Astrocyte of the cerebellum (primary cell): ENCODE measurements at places on chromosomes 3 and 15.

DNA sequence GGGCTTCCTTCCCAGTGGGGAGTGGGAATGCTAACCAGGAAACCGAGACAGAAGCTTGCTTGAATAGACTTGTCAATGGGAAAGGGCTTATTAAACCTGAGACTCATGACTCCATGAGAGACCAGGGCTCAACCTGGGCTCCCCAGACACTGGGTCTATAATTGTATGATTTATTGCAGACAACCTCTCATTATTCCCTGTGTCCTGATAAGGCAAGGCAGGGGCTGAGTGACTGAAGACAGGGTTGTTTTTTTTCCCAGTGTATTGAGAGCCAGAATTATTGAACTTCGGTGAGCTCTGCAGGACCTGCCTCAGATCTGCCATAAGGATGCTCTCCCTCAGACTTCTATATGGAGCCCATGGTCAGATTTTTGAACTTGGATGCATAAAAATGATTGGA is 79.5 kb upstream of the KLHL25 start:
- no peak for DNase-seq

- no peak for DNase-seq
Observed at GRCh38 chr3:48088056-48088748, 72.0 kb upstream of the MAP4 start.

DNA sequence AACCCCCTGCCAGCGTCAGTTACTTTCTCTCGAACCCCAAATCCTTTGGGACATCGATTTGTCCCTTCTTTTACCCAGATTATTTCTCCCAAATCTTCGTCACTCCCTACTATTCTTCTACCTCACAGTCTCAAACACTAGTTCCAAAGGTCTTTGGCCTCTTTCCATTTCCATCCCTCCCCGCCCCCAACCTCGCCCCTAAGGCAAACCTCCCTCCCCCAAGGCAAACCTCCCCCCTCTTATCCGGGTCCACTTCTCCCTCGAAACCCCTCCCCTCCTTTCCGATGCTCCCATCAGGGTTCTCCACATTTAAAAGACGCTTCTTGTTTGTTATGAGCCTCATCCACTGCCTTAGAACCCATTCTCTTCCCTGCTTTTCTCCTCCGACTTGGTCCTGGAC is 583 bp downstream of the EAF1 start:
- no peak for DNase-seq

GRCh38 chr15:101394654-101395053 is 94.9 kb downstream of the PCSK6 start:
- no peak for DNase-seq

DNA sequence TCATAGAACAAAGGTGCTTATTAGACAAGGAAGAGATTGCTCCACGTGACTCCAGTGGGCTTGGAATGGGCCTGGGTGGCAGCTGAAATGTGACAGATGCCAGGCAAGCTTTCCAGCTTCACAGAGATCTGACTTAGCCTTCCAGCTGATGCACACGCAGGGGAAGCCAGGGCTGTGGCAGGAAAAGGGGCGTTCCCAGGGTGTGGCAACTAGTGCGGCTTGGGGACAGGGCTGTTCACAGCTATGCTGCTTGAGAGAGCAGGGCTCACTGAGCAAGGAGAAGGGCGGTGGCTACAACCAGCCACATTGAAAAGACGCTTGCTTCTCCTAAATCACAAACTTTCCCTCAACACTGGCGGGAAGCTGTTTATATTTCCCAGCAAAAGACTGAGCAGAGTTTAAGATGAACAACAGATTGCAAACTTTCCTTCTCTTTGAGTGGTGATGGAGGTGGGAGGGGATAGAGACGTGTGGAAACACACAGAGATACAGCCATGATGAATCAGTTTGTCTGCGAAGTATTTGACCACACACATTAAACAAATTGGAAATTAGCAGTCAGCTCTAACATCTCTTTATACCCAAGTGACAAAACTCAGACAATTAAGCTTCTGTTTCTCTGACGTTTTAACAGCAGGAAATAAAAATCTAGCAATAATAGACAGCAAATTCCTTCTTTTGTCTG is 127.5 kb downstream of the BDH1 start:
- no peak for DNase-seq

DNA sequence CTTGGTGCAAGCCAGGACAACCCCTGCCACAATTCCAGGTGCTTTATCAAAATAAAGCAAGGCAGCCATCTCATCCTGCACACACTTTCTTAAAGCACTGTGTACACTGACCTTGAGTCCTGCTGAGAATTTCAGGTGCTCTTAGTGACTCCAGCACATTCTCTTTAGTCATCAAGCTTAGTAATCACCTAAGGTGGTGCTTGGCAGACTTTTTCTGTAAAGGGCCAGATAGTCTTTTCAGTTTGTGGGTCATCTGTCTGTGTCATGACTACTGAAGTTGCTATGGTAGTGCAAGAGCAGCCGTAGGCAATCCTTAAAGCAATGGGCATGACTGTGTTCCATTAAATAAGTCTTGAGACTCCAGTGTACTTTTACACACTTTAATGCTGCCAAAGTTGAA is 36.4 kb downstream of the RIOX2 start:
- no peak for DNase-seq

DNA sequence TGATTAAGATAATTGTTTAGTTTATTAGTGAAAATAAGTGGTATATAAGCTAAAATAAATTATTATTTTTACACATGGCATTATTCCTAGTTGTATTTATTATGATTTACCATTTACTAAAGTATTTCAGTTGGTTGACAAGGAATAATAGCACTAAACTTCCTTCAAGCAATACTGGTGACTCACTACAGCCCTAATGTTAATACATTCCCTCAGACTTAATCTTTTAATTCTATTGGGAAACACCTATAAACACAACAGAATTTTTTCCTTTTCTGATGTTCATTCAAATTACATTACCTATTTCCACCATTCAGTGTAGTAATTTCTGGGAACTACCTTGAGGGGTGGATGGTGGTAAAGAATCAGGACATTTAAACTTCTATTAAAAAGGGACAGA is 264.0 kb downstream of the TIGIT start:
- DNase-seq: no peak

- DNase-seq: no peak
Observed at GRCh38 chr3:61821823-61822251, 260.5 kb downstream of the PTPRG start.

DNA sequence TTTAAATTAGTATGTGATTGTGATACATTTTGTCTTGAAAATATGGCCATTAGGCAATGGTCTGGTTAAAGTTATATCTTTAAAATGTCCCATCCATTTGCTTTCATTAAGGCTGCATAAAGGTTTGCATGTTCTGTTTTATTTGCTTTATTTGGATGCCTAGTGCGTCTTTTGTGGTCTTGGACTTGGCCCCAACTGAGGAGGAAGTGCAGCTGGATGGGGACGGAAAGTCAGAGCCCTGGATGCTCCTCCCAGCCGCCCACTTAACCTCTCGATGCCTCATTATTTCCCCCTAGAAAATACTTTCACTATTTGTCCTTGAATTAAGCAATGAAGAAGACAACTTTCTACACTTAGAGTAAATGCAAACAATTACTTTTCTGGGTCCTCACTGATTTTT is 898.2 kb downstream of the MCTP2 start:
- DNase-seq: no peak

- DNase-seq: no peak
Observed at GRCh38 chr3:188417271-188417696, 263.3 kb downstream of the LPP start.

DNA sequence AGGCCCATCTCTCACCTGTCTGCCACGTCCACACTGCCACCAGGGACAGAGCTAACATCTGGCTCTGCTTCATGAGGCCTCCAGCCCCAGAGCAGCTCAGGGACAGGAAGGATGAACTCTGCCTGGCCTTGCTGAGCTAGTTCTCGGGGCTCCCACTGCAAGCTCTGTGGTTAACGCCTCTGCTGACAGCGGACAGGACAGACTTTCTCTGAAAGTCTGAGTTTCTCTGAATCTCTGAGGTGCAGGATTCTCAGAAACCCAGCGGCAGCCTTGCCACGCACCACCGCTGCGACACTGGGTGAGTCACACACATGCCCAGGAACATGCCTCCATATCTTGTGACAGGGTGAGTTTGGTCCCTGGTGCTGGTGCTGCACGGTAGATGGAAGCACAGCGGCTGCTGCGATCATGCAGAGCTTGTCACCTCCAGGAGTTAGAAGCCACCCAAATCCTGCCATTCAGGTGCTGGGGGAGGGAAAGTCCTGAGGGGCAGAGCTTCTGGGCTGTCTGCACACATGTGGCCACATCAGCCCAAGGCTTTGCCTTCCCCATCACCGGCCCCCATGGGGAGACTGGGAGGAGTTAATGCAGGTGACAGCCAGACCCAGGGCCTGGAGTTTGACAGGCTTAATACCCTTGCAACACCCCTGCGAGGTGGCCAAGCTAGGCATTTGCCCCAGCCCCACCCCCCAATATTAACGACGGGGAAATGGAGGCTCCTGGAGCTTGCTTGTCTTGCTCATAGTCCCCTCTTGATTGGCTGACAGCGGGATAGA is 267.0 kb downstream of the PLCL2 start:
- no peak for DNase-seq

GRCh38 chr3:45066109-45066801 is 40.2 kb downstream of the CLEC3B start:
- DNase-seq: no peak

- DNase-seq: no peak
Observed at GRCh38 chr3:37590328-37591079, 271.2 kb upstream of the CTDSPL start.

DNA sequence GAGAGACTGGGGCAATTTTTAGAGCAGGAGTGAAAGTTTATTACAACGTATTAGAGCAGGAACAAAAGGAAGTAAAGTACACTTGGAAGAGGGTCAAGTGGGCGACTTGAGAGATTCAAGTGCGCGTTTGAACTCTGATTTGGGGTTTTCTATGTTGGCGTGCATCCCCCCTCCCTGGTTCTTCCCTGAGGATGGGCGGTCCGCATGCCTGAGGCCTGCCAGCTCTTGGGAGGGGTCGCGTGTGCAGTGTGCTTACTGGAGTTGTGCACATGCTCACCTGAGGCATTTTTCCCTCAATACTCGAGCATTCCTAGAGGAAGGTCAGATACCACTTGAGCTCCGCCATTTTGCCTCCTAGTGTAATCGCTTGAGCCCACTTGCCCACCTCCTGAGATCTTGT is 10.4 kb upstream of the CHAC1 start:
- DNase-seq: no peak

- DNase-seq: no peak
Observed at GRCh38 chr3:63064209-63064755, 189.1 kb upstream of the CADPS start.

DNA sequence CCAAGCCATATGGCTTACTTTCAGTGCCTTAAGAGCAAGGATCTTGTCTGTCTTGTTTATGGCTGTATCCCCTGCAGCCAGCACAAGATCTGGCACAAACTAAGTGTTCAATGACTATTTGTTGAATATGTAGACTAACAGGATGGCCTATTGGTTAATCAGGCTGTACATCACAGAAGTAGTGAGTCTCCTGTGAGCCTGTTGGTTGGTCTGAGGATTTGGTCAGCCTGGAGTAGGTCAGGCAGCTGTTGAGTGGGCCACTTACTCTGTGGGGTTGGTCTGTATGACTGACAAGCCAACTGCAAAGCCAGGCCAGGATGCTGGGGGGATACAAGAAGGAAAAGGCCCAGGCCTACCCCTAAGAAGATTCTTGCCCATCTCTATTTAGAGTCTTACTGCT is 33.4 kb upstream of the CILP start:
- no peak for DNase-seq

DNA sequence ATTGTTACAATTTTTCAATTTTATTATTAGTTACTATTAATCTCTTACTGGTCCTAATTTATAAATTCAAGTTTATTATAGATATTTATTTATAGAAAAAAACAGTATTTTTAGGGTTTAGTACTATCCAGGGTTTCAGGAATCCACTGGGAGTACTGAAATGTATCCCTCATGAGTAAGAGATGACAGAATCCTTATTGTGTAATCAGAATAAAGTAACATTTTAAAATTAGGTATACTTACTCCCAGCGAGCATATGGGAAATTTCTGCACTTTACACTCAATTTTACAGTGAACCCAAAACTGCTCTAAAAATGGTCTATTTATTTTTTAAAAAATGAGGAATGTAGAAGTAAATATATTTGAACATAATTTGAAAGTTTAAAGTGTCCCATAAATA is 202.7 kb downstream of the CGGBP1 start:
- DNase-seq: no peak

DNA sequence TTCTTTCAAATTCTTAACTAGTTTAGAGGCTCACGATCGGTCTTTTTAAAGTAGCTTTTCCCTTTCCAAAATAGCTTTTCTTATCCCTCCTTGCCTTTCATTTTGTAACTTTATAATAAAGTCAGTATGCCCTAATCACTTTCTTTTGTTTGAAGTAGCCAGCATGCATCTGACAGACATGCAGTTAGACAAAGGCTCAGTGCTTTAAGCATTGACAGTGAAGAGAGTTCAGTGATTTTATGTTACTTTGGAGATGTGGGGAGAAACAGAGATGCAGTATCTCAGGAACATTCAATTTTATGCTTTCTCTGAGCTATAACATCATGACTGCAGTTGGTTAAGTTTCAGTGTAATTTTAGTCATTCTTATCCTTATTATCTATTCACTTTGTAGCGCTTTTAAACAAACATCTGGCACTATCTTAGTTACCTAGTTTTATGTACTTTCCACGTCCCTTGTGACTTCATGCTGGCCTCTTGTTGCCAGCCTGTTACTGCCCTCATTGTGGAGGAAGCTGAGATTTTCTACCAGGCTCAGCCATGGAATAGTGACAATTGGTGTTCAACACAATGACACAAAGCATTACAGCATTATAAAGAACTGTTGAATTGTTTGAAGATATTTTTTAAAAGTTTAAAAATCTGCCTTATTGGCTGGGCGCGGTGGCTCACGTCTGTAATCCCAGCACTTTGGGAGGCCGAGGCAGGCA is 90.3 kb downstream of the AKAP13 start:
- no peak for DNase-seq

DNA sequence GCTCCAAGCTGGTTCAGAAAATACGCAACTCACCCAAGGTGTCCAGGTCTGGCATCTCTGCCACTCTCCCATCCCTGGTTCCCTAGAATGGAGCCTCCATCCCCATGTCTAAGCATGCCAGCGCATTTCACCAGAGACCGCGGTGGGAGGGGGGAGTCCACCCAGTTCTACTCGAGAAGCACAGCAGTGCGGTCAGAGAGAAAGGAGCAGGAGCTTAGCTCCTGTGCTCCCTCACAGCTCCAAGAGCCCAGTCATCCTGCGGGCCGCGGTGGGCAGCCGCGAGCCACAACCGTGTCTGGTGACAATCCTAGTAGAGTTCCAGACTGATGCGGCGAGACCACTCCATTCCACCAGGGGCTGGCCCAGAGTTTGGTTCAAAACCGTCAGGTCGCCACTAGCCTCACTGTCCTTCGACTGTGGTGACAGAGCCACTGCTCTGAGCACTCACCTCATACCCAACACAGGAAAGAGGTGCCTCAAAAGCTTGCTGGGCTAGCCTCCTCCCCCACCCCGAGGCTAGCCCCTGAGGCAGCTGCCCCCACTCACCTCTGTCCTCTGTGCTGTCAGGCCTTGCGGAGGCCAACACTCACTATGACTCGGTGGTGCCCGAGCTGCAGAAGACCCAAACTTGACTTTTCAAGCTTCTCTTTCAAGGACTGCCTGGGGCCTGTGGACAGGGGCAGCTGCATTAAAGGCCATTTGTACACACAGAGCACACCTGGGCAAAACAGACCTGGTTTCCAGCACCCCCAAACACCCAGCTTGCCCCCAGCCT is 185.4 kb downstream of the XXYLT1 start:
- DNase-seq: no peak

- peak; percentile 63 for DNase-seq
Observed at GRCh38 chr15:75647370-75648155, at the start of gene SNX33. Gene SNX33, plus strand, starts transcription at chr15:75647912. Its CDS starts 1,191 bp downstream, at chr15:75649103.

GRCh38 chr3:157572559-157573270 is 69.5 kb upstream of the VEPH1 start:
- DNase-seq: peak; percentile 47

- no peak for DNase-seq
Observed at GRCh38 chr3:57298041-57298440, 5.6 kb upstream of the ASB14 start.
